Activated naive CD4-positive, alpha-beta T cell treated with anti-CD3 and anti-CD28 coated beads, Interleukin-2, amount 50 U/mL, for 16 hours (primary cell): ENCODE measurements at places on chromosomes 2 and 18.

DNA sequence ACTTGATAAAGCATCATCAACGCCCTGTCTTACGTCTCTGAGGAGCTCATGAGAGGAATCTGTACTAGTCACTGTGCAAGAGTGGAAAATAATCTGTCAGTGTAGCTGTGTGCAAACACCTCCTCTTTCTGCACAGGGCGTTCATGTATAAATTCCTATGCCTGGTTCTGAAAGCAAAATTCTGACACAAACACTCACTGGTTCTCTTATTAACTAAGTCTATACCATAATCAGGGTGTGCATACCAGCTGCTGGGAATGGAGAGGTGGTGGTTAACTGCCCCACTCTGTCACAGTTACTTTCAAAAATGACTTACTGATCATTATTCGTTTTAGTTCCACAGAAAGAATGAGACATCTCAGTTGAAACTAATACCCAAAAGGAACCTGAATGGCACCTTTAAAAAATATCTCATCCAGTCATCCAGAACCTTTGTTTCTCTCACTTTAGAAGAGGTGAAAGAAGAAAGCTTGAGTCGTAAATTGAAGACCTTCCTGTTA lies 35.7 kb downstream of the STK39 start:
- DNase-seq, result peak; percentile 38

GRCh38 chr2:188122985-188123384 lies 168.7 kb upstream of the GULP1 start:
- DNase-seq, result no peak

- no peak for DNase-seq
These were observed 601.8 kb downstream of the LRP1B start for GRCh38 chr2:141528990-141529389.

DNA sequence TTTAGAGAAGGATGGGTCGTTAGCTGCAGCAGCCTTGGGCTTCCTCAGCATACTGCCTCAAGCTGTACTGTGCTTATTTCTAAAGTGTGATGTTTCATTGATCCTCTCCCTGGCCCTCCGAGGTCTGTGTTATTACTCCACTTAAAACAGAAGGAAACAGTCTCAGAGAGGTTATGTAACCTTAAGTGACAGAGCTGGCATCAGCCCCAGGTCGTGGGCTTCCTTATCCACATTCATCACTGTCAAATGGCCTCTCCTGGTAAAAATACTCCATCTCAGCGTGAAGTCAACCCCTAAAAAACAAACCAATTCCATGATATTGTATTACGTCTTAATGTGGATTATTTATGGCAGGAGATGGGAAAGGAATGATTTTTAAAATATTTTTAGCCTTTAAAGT lies 153.3 kb upstream of the NOSTRIN start:
- no peak for DNase-seq

DNA sequence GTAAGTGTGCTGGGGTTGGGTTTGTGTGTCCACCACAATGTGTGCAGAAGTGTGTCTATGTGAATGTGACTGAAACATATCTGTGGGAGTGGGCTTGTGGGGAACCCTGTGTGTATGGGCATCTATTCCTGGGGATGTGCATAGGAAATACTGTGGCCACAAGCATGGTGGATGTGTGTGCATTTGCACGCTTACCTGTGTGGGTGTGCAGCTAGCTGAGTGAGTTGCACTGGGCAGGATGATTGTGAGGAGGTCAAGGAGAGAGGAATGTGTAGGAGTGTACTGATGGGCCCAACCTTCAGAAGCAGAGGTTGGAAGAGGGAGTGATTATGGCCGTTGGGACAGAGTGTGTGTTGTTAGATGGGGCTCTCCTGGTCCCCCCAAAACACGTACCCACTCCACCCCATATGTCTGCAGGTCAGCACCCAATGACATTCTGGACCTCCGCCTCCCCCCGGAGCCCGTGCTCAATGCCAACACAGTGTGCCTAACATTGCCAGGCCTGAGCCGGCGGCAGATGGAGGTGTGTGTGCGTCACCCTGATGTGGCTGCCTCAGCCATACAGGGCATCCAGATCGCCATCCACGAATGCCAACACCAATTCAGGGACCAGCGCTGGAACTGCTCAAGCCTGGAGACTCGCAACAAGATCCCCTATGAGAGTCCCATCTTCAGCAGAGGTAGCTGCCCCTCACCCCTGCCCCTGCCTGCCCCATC lies 1.2 kb downstream of the WNT10A start:
- DNase-seq, result no peak

- DNase-seq, result no peak
These were observed 18.0 kb upstream of the ABCA12 start for GRCh38 chr2:215156453-215156852.

DNA sequence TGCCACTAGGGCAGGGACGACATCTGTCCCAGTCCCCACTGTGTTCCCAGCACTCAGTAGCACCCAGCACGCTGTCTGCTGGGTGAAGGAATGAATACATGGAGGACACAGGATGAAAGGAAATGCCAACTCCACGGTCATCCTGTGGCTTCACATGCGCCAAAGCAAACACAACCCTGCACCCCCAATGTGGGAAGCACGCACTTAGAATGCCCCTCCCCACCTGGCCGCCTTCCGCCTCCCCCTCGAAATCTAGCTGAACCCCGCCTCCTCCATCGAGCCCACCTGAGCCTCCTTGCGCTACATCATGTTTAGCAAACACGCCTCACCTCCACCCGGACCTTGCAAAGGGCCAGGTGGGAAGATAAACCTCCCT lies 33.9 kb downstream of the ADCY3 start:
- DNase-seq, result no peak
